Stimulated activated CD8-positive, alpha-beta memory T cell treated with anti-CD3 and anti-CD28 coated beads, Interleukin-12 subunit alpha, Interleukin-12 subunit beta, amount 100 ng/mL, for 4 hours (primary cell): ENCODE measurements at places on chromosomes 13 and 19.

GRCh38 chr13:102466610-102467190, 64.9 kb upstream of the FGF14 start:
- no peak for DNase-seq

DNA sequence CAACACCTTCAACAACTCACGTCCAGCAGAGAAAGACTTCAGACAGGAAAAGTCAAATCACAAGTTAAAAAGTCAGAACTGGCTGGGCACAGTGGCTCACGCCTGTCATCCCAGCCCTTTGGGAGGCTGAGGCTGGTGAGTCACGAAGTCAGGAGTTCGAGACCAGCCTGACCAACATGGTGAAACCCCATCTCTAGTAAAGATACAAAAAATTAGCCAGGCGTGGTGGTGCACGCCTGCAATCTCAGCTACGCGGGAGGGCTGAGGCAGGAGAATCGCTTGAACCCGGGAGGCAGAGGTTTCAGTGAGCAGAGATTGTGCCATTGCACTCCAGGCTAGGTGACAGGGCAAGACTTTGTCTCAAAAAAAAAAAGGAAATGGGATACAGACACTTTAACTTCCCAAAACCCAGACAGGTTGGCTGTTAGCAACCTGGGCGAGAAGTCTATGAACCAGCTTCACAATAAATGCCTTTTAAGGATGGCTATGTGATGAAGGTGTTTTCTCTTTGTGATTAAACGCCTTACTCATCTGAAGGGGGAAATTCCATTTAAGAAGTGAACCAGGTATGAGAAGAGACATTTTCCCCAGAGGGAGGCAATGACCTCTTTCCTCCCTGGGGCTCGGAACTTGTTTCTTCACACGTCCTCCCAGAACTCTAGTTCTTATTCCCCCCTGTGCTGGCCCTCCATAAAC, 80.4 kb downstream of the INSR start:
- DNase-seq: no peak

DNA sequence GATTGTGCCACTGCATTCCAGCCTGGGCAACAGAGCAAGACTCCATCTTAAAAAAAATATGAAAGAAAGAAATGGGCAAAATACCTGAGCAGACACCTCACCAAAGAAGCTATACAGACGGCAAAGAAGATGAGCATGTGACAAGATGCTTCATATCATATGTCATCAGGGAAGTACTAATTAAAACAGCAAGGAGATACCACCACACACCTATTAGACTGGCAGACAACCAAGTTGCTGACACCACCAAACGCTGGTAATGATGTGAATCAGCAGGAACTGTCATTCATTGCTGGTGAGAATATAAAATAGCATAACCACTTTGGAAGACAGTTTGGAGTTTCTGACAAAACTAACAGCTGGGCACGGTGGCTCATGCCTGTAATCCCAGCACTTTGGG, 11.5 kb upstream of the TFDP1 start:
- DNase-seq: no peak

DNA sequence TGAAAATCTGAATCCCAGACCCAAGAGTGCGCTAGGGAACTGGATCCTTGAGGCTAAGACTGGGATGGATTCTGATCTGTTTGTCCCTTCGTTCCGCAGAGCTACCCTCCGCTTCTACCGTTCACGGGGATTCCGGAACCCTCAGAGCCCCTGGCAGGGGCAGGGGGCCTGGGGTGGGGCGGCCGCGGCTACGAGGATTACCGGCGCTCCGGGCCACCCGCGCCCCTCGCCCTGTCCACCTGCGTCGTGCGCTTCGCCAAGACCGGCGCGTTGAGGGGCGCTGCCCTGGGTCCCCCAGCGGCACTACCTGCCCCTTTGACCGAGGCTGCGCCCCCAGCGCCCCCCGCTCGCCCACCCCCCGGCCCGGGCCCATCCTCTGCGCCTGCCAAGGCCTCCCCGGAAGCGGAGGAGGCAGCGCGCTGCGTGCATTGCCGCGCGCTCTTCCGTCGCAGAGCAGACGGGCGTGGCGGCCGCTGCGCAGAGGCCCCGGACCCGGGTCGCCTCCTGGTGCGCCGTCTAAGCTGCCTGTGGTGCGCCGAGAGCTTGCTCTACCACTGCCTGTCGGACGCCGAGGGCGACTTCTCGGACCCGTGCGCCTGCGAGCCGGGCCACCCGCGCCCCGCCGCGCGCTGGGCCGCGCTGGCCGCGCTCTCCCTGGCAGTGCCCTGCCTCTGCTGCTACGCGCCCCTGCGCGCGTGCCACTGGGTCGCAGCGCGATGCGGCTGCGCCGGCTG, 7.1 kb downstream of the SPRED3 start:
- DNase-seq: peak; percentile 20

GRCh38 chr19:38735257-38735686, 9.0 kb downstream of the CAPN12 start:
- DNase-seq: no peak

GRCh38 chr19:532561-533363, 1.2 kb downstream of the CDC34 start:
- DNase-seq: no peak

DNA sequence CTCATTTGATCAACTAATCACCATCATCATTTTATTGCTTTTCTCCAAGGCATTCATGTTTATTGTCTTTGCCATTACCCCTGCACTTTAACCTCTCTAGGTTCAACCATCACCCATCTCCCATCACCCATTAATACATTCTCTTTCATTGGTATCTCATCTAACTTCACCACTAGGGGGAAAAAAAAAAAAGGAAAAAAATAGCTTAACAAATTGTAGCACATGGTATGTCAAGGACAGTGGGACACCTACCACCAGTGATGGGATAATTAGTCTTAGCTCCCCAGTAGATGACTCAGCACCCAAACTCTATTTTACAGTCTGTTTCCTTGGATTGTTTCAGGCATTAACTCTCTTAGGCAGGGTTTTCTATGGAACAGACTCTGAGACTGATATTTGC, 1770.2 kb upstream of the MIR17HG start:
- DNase-seq: no peak

- no peak for DNase-seq
Measured at GRCh38 chr19:1527650-1528309, 3.9 kb downstream of the PLK5 start.

DNA sequence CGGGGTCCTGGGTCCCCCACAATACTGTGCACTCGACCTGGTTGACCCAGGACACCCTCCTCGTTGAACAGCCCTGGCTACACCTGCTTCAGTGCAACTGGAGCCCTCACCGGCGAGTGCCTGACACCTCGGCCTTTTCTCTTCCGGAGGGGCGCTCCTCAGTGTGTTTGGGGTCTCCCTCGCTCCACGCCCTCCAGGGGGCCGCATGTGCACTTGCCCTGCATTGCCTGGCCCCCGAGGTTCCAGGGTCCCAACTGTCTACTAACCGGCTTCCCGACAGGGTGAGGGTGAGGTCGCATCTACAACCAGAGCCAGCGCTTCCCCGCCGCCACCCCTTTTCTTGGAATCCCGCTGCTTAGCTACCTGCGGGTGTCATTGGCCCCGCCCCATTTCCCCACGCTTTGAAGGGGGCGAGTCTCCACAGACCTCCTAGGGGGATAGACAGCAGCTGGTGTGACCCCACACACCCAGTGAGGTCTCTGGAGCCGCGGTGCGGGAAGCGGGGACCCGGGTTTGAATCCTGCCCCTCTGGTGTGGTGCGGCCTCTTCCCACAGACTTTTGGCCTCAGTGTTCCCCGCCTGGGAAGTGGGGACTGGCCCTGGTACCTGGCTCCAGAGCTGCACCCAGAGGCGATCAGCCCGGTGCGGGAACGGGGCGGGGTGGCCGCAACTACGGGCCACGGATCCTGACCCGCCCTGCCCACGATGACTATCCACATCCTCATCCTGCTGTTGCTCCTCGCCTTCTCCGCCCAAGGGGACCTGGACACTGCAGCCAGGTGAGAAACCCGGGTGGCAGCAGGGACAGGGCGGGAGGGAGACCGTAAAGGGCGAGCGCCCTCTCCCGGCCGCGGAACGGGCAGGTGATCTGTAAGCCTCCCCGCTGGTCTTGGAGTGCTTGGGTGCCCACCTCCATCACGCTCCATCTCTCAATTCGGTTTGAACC, at the start of gene ADM5:
ADM5 (plus strand) TSS at position 462 of the 946 bp plus-strand sequence; CDS start at position 706, 244 bp downstream.
- DNase-seq: no peak

DNA sequence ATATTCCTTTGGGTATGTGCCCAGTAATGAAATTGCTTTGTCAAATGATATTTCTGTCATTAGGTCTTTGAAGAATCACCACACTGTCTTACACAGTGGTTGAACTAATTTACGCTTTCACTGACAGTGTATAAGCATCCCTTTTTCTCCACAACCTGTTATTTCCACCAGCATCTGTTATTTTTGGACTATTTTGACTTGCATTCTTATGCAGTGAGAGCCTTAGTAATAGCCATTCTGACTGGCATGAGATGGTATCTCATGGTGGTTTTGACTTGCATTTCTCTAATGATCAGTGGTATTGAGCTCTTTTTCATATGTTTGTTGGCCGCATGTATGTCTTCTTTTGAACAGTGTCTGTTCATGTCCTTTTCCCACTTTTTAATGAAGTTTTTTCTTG, 92.0 kb upstream of the SPATA13 start:
- no peak for DNase-seq

DNA sequence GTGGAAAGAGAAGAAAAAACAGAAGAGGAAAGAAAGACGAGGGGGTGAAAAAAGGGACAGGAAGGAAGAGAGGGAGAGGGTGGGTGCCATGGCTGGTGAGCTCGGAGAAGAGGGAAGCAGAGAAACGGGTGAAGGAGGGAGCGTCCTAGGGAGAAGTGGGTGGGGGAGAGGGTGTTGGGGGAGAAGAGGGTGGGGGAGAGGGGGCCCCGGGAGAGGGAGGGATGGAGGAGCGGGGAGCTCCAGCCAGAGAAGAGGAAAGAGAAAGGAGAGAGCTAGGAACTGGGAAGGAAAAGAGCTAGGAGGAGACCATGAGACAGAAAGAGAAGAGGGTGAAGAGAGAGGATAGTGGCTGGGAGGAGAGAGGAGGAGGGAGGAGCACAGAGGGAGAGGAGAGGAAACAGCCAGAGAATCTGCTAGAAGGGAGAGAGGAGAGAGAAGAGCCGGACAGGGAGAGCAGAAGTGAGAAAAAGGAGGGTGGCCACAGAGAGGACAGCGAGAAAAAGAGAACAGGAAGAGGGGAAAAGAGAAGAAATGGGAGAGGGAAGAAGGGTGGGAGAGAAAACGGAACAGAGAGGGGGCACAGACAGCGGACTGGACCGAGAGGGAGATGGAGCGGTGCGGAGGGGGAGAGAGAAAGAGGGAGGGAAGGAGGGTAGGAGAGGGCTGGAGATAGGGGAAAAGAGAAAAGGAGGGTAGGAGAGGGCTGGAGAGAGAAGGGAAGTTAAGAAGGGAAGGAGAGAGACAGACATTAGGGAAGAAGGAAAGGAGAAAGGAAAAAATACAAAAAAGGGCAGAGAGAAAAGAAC, 11.9 kb upstream of the GARIN5A start:
- DNase-seq: no peak

DNA sequence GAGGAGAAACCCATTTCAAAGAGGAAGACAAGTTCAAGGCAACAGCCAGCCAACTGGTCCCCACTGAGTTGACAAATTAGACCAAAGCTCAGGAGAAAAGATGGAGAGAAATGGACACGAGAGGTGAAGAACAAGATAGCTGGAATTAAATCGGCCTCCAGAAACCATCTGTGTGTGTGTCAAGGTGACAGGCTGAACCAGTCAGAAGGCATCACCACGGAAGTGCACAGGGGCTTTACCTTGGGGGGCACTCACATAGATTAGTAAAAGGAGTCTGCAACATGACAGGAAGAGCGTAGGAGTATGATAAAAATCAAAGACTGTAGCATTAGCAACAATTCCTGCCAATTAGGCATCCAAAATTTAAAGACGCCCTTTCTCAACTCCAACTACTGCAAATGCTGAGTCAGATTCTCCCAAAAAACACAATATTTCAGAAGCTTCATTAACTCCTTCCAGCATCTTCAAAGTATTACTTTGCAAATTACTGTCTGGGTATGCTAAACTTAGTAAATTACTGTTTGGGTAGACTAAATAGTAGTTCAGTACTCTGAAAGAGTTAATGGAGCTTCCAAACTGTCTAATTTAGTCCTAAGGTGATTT, 66.2 kb downstream of the FOXO1 start:
- DNase-seq: peak; percentile 20

GRCh38 chr19:7701654-7702457, at the start of gene FCER2:
TSS of gene FCER2 (minus strand) at chr19:7702131. CDS start at chr19:7699760, 2,371 bp downstream.
- no peak for DNase-seq

DNA sequence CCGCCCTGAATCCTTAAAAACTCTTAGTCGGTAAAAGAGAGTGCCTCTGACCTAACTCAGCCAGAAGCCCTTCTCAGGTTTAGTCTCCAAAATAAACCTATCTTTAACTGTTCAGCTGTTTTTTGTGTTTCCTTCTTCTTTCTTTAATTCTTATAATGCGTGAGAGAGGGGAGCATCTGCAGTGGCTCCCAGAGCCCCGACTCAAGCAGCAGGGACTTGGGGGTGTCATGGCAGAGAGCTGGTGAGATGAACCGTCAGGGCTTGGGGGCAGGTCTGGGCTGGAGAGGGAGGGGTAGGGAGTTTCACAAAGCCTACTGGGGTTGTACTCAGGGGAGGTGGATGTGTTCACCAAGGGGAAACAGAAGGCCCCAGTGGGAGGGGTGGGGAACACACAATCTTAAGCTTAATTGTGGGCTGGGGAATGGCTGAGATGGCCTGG, 16.8 kb upstream of the SIGLEC6 start:
- no peak for DNase-seq

- DNase-seq: no peak
Measured at GRCh38 chr19:37936886-37937285, 29.9 kb downstream of the SIPA1L3 start.
